ENCODE measurements at places on chromosomes 2 and 18.

GRCh38 chr2:17148407-17149145 is 369.7 kb downstream of the RAD51AP2 start:
- H3K27ac ChIP-seq, result no peak overlapping the region
- H3K27me3 ChIP-seq, result no peaks in the 10 kb centered on the region
- no peak overlapping the region for H3K4me3 ChIP-seq
- H3K36me3 ChIP-seq, result no peaks in the 10 kb centered on the region
- peak; percentile 50 for DNase-seq
- no peaks in the 10 kb centered on the region for H3K4me1 ChIP-seq

DNA sequence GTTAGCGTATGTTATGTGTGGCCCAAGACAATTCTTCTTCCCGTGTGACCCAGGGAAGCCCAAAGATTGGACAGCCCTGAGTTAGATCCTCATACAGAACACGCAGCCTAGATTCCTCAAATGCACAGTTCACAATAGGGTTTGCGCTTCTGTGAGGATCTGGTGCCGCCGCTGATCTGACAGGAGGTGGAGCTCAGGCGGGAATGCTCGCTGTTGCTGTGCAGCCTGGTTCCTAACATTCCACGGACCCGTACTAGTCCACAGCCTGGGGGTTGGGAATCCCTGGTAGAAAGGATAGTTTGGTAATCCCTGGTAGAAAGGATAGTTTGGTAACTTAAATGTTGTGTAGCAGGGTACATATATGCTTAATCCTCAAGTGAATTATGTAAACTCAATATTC is 27.0 kb downstream of the MAPRE3 start:
- H3K4me1 ChIP-seq, result peaks cover 4% of the 10 kb centered on the region
- no peaks in the 10 kb centered on the region for H3K27me3 ChIP-seq
- H3K36me3 ChIP-seq, result no peaks in the 10 kb centered on the region
- no peak overlapping the region for H3K4me3 ChIP-seq
- no peak overlapping the region for H3K27ac ChIP-seq
- no peak for DNase-seq

- no peaks in the 10 kb centered on the region for H3K36me3 ChIP-seq
- H3K27ac ChIP-seq, result no peak overlapping the region
- peaks cover 7% of the 10 kb centered on the region for H3K4me1 ChIP-seq
- no peaks in the 10 kb centered on the region for H3K27me3 ChIP-seq
- DNase-seq, result no peak
Observed at GRCh38 chr18:2657788-2658458, 2.4 kb downstream of the SMCHD1 start.

GRCh38 chr18:73688851-73689711 is 458.6 kb downstream of the FBXO15 start:
- no peak for DNase-seq
- no peaks in the 10 kb centered on the region for H3K36me3 ChIP-seq
- no peaks in the 10 kb centered on the region for H3K4me1 ChIP-seq
- no peak overlapping the region for H3K27ac ChIP-seq
- no peak overlapping the region for H3K4me3 ChIP-seq
- no peaks in the 10 kb centered on the region for H3K27me3 ChIP-seq

All from ovary (tissue), 10 donors.